Aorta (tissue), 5 donors: ENCODE measurements at places on chromosomes 7 and 10. TPM values are rescaled to one million over a fixed set of nuclear protein-coding genes. Genes with fewer than 3 reads are reported as not detected.

- DNase-seq: no peak
These were observed 128.0 kb downstream of the KCND2 start for GRCh38 chr7:120400806-120401455.

DNA sequence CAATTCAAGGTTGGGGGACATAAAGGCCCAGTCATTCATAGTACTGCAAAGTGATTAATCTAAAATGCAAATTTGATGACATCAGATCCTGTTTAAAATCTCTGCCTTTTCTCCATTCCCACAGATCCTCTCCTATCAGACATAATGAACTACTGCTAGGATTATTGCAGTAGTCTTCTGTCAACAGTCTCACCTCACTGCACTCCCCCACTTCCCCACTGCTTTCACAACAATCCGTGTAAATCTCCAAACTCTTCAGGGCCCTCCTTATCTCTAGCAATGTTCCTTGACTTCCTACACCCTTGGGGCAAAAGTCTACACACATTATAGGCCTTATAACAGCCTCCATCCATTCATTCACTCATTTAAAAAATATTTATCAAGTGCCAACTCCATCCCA, 112.4 kb downstream of the KBTBD2 start:
- DNase-seq: no peak

DNA sequence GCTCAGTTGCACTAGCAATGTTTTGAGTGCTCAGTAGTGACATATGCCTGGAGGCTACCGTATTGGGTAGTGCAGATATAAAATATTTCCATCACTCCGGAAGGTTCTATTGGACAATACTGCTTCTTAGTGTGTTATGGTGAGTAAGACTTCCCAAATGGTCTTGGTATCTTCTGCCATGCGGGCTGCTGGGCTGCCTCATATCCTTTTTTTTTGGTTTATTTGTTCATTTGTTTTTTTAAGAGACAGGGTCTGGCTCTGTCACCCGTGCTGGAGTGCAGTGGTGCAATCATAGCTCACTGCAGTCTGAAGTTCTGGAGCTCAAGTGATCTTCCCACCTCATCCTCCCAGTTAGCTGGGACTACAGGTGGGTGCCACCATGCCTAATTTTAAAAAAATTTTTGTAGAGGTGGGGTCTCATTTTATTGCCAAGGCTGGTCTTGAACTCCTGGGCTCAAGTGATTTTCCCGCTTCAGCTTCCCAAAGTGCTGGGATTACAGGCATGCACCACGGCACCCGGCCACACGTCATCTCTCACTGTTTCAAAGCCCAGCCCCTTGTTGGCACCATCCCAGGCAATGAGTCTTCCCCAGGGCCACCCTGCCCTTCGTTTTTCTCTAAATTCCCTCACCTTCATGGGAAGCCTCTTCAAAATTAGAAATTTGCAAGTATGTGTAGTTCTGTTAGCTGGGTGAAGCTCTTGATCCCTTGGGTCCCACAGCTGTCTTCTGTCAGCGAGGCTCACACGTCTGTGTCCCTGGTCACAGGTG, 111.0 kb upstream of the KLF14 start:
- no peak for DNase-seq

The NEUROD6 gene
- total RNA-seq: not detected
